ENCODE measurements at places on chromosomes 5 and 9.

- DNase-seq: no peak
Observed at GRCh38 chr9:97808972-97809371, 44.1 kb upstream of the FOXE1 start.

- no peak for DNase-seq
Observed at GRCh38 chr9:99181206-99181605, 40.5 kb downstream of the ALG2 start.

DNA sequence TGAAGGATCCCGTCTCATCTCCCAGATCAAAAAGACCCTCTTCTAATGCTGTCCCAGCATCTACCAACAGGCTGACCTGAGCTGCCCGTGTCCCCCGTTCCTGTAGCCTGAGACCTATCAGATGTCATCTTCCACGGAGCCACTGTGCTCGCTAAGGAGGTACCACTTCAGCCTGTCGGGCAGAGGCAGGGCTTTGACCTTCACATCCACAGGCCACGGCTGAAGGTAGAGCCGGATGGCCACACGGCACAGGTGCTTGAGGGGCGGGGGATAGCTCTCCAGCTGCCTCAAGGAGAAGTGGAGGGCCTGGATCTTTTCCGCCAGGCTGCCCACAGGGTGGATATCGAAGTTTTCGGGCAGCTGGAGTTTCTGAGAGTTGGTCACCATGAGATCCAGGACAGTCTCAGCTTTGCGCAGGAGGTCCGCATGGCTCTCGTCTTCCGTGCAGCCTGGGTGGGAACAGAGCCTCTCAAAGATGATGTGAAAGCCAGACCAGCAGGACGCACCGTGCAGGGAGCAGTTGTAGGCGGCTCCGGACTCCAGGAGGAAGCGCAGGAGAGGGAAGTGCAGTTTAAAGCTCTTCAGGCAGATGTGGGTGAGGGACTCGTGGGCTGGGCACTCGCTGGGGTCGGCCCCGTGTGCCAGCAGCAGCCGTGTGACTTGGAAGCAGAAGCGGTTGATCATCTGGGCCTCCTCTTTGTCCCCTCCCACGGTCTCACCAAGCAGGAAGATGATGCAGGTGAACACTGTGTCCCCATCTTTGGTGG lies 4.1 kb downstream of the ASB6 start:
- no peak for DNase-seq

DNA sequence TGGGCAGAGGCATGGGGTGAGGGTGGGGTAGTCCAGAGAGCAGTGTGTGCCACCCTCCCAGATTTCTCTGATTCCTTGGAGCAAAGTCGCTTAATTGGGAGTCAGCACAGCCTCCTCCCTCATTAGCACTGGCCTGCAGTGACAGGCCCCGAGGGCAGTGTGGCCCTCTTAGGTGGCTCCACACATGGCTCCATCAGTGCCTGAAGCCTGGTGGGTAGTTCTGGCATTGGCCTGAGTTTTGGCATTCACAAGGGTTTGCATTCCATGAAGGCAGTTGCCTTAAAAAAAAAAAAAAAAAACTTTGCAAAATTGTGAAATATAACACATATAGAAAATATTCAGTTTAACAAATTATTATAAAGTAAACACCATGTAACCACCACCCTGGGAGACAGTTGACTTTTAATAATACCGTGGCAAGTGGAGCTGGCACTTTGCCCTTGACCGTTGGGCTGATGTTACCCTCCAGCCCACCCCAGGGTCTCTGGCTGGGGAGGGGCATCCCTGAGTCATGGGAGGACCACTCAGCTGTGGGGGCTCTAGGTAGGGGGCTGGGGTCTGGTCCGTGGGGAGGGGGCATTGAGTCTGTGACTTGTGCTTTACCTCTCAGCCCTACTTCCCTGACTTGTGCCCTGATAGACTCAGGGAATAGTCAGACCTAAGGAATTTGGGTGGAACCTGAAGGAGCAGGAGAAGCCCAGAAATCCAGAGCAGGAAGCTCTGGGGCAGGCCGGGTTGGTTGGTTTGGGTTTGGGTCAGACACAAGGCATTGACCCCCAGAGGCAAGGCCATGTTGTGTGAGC lies 51.3 kb upstream of the PITX1 start:
- DNase-seq: no peak

DNA sequence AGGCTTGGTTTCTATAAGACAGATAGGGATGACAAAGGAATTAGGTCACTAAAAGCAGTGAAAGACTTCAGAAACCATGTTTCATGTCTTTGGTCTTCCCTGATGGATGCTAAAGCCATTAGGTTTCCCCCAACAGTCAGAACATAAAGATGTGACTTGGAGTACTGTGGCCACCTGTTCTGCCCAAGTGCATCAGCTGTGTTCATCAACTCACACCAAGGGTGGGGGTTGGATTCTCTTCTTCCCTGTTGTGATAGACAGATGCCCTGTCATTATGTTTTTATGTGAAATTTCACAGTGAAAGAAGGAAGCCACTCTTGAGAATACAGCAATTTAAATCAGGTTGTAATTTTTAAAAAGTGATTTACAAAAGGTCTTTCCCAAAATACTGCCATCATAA lies 196.8 kb downstream of the SH3GL2 start:
- DNase-seq: no peak

DNA sequence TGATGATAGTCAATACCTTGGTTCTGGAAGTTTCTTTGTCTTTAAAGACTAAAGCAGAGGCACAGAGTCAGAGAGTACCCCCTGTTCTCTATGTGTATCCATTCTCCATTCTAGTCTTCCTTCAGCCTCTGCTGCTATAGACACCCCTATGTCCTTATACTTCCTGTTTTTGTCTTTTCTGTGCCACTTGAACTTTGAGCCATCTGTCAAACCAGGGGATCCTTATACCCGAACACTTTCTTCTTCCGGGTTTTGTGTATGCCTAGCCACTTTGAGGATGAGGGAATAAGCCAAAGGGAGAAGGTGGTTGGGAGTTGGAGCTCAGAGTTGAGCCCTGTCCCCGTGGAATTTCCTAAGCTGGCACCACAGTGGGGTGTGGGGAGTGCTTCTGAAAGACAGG lies 61.1 kb upstream of the IL6ST start:
- DNase-seq: no peak

DNA sequence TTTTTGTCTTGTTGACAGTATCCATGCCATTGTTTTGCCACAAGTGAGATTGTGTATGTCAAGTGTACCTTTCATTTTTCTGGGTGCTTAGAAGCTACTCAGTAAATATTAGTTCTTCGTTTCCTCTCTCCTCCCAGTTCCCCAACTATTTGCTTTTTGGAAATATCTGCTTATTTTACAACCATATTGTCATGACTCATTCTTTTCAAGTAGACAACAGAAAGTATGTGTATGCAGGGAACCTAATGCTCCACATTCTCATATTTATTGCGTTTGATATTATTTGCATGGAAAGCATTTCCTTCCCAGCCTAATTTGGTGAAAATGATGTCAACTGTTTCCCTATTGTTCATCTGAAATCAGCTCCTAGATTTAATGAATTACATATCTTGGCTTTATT lies 483.7 kb upstream of the RIOK2 start:
- no peak for DNase-seq

- no peak for DNase-seq
Observed at GRCh38 chr9:124501771-124502320, 5.4 kb downstream of the NR5A1 start.

GRCh38 chr9:89661391-89661949 lies 56.7 kb downstream of the GADD45G start:
- DNase-seq: no peak

DNA sequence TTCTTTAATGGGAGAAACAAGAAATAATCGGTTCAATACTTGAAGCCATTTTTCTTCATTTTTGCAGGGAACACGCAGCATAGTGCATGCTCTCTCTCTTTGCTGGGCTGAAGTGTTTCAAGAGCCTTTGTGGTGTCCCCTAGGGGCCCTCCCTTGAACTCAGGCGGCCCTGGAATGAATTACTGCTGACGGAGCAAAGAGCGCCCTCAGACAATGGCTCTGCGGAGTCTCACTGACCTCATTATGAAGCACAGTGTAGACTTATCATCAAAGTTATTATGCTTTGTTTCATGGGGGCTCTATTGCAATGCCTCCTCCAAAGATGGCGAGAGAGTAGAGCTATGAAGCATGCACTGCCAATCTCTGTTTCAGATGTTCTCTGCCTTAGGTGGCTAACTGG lies 64.8 kb upstream of the ADCY2 start:
- no peak for DNase-seq

GRCh38 chr5:78547731-78548615 lies 100.6 kb downstream of the LHFPL2 start:
- DNase-seq: peak; percentile 43

- no peak for DNase-seq
Observed at GRCh38 chr9:136257381-136258298, 12.0 kb upstream of the QSOX2 start.

- DNase-seq: no peak
Observed at GRCh38 chr9:124437086-124437485, 13.2 kb upstream of the ADGRD2 start.

DNA sequence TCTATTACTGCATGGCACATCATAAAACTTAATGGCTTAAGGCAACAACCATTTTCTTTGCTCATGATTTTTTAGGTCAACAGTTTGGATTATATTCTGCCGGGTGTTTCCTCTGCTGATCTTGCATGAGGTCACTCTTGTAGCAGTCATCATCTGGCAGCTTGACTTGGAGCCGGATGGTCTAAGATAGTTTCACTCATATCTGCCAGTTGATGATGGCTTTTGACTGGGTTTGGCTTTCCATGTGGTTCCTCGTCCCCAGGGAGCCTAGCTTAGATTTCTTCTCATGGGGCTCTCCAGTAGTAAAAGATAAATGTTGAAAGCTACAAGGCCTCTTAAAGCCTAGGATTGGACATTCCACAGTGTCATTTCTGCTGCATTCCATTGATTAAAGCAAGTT lies 27.4 kb downstream of the LNPEP start:
- DNase-seq: peak; percentile 55

GRCh38 chr9:99000476-99001395 lies 57.0 kb downstream of the COL15A1 start:
- DNase-seq: peak; percentile 72

DNA sequence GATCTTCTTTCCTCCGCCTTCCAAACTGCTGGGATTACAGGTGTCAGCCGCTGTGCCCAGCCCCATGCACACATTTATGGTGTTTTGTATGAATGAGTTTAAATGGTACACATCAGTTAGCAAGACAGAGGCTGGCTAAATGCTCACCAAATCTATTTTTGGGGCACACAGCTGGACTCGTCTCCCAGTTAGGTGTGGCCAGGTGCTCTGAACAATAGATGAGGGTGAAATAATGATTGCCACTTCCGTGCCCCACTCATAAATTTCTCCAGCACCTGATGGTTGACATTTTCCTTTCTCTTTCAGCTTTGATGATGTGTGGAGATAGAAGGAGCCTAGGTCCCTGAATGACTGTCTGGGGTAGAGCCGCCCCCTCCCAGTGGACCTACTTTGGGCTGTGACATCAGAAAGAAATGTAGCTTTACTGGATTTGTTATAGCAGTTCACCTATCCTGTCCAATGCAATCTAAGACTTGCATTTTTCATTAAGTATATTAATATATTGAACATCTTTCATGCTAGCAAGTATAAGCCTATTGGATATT lies 8.6 kb upstream of the RAPGEF1 start:
- no peak for DNase-seq

DNA sequence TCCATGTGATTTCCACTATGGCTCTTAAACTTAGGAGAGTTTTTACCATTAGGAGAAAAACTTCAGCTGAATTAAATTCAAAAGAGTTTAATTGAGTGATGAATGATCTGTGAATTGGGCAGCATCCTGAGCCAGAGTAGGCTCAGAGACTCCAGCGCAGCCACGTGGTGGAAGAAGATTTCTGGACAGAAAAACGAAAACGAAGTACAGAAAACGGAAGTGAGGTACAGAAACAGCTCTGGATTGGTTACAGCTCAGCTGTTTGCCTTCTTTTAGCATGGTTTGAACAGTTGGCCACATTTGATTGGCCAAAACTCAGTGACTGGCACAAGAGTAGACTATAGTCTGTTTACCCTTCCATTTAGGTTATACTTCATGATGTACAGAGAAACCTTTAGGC lies 69.2 kb upstream of the PLPP1 start:
- no peak for DNase-seq

DNA sequence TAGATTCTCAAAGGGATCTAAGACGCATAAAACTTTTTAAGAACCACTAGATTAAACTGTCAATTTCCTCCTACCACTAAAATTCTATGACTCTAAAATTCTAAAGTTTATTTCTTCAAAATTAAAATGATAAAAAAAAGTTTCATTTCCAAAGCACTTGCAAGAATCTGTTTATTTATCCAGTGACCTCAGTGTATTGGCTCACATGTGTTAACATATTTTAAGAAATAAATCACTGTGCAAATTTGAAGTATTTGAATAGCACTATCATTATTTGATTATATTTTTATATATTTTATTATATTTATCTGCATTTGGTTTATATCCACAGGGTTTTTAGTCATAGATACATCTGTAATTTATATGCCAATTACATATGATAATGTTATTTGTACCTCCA lies 62.2 kb upstream of the SLC12A2 start:
- DNase-seq: no peak

DNA sequence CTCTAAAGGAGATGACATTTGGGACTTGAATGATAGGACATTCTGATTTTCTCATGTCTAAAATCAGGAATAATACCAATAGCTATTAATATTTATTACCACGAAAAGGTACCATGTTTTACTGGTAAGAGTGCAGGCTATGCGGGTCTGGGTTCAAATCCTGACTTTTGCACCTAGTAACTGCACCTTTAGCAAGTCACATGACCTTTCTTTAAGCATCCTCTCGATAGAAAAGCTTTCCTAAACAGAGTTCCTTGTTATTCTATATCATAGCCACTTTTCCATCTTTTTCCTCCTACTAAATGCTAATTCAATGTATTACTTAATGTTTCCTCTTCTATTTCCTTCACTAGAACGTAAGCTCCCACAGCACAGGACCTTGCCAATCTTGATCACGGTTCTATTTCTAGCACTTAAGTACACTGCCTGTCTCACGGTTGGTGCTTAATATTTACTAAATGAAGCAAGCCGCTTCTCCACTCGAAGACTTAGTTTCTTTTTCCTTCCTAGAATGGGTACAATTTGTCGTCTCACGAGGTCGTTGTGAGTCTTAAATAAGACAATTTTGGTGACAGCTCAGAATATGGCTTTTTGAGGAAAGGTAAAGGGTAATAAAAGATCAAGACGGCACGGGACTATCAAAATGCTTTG lies 816 bp downstream of the RBM18 start:
- peak; percentile 19 for DNase-seq

DNA sequence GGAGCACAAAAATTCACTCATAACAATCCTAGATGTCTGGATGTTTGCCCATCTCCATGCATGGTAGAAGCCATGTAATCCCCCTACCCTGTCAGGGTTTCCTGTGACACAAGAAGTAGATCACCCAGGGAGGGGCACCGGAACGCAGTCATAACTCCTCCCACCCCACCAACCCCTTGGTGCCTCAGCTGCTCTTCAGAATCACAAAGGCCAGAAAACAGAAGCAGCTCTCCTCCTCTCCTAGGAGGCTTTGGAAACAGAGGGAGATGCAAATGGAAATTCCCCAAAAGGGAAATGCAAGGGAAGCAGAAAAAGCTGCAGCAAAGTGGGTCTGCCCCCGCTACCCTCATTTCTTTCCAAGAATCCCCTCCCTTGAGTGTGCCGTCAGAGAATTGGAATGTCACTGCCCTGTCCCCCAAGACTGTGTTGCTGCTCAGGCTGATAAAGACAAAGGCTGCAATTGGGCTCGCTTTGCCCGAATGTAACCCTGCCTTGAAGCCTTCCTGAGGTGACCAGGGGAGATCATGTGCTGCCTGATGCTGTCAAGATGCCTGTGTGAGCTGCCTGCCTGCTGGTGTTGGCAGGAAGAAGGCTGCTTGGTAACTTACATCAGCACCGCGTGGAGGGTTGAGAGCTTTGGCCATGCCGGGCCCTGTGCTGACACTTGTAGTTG lies 65.5 kb upstream of the ABCA1 start:
- DNase-seq: peak; percentile 57
